ENCODE measurements at places on chromosomes 3 and 15.

GRCh38 chr15:91930092-91930491 is 76.6 kb downstream of the SLCO3A1 start:
- no peak for DNase-seq

GRCh38 chr3:111352585-111352984 is 189.4 kb upstream of the CD96 start:
- no peak for DNase-seq

DNA sequence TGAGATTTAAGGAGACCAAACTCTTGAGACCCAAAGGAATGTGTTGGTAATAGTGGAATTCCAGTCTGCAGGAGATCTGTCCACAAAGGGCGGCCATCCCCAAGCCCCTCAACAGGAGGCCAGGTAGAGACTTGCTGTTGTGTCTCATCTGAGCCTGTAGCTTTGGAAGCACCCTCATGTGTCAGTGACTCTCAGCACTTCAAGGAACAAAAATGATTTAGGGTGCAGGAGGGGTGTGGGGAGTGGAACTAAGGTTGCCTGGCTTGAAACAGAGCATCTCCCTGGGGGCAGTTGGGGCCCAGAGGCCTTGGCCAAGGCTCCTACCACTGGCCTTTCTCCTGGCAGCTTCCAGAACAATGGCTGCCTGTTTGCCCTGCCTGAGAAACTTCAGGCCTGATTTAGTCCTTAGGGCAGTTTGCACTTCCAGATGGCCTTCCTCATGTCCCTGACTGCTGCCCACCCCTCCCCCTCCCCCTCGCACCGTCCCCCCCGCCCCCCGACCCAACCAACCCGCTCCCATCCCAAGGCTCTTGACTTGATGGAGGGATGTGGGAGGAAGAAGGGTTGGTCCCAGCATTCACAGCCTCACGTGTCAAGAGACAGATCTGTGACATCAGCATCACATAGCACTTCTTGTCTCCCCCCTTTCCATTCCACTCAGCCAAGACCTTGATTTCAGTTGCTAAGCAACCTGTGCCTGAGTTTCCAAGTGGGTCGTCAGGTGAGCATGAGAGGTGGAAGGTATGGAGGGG is 77.1 kb downstream of the CORO2B start:
- DNase-seq: no peak

DNA sequence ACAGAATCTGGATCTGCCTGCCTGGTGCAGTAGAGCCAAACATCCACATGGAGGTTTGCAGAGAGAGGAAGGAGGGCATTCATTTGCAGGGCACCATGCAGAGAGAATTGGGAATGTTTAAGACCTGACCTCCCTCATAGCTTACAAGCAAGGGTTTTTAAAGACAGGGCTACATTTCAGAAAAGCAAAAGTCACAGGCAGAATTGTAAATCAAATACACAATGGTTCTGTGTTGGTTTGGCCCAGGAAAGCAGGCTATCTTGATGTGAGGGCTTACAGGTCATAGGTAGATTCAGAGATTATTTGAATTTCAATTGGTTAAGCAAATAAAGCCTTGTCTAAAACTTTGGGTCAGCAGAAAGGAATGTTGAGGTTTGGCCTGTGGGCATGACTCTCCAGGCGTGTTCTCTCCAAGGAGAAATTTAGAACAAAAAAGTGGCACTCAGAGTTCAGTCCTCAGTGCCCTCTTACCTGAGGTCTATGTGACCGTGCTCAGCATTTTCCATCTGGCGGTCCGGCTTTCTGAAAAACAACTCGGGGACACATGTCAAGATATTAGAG is 91.5 kb downstream of the CD47 start:
- DNase-seq: no peak

DNA sequence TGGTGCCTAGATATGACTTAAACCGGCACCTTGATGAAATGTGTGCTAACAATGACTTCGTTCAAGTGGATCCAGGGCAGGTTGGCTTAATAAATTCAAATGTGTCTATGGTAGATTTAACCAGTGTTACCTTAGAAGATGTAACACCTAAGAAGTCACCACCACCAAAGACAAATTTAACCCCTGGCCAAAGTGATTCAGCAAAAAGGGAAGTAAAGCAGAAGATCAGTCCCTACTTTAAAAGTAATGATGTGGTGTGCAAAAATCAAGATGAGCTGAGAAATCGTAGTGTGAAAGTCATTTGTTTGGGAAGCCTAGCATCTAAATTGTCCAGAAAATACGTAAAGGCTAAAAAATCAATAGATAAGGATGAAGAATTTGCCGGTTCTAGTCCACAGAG is 1.1 kb downstream of the FAN1 start:
- DNase-seq: no peak

DNA sequence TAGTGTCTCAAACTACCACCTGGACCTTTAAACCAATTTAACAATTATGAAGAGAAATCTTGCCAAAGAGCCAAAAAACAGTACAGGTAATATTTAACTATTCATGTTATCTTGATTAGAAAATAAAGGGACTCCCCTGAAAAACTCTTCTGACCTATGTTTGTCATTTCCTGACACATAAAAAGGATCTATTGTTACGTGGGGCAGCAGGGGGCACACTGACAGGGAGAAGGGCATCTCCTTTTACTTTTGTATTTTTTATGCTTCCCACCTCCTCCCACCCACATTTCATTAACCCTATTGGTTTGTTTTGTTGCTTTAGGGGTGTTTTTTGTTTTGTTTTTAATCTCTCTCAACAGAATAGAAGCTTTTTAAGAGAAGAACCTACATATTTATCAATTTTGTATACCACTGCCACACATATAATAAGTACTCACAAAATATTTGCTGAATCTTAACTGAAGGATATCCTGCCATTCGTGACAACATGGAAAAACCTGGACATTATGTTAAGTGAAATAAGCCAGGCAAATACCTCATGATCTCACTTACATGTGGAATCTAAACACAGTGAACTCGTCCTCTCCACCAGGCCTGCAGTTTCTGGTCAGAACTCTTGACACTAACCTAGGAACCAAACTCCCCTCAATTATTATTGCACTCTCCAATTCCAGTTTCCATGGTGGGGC is 17.7 kb downstream of the STAG1 start:
- DNase-seq: no peak

GRCh38 chr3:14483286-14483685 is 56.9 kb downstream of the GRIP2 start:
- DNase-seq: no peak

DNA sequence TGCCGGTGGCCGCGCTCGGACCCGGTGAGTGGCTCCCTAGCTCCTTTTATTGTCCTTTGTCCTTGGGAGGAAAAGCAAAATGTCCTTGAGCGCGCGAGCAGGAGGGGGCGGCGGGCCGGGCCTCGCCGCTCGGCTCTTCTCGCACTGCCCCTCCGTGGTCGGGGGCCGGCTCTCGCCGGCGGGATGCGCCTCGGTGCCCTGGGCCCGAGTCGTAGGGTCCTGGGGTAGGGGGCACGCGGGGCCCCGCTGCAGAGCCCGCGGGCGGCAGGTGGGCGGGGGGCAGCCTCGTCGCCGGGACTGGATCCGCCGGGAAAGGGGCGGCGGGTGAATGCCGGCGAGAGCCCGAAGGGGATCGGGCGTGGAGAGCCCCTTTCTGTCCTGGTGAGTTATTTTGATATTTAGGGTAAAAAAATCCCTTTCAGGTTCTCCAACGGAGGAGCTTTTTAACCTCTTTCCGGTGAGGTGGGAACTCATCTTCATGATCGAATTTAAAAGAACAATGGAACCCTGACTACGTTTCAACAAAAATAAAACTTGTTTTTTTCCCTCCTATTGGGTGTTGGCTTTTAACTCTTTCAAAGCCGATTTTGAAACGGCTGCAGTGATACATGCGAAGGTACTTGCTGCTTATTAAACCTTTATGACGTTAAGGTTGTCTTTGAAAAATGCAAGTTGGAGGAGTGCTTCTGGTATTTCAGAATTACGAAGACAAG is 16.8 kb upstream of the CHD2 start:
- peak; percentile 19 for DNase-seq
